ENCODE measurements at places on chromosomes 3 and 15. TPM values are rescaled to one million over a fixed set of nuclear protein-coding genes. Genes with fewer than 3 reads are reported as not detected.

GRCh38 chr3:13174011-13174802, 101.0 kb upstream of the IQSEC1 start:
- H3K27me3 ChIP-seq, result no peaks in the 10 kb centered on the region
- no peak for DNase-seq
- H3K4me1 ChIP-seq, result no peaks in the 10 kb centered on the region
- H3K36me3 ChIP-seq, result no peaks in the 10 kb centered on the region
- no peak overlapping the region for H3K4me3 ChIP-seq

- no peak overlapping the region for H3K4me3 ChIP-seq
- no peaks in the 10 kb centered on the region for H3K36me3 ChIP-seq
- no peaks in the 10 kb centered on the region for H3K27me3 ChIP-seq
- DNase-seq, result no peak
- H3K27ac ChIP-seq, result no peak overlapping the region
These were observed 35.1 kb downstream of the LYZL4 start for GRCh38 chr3:42375121-42375800.

DNA sequence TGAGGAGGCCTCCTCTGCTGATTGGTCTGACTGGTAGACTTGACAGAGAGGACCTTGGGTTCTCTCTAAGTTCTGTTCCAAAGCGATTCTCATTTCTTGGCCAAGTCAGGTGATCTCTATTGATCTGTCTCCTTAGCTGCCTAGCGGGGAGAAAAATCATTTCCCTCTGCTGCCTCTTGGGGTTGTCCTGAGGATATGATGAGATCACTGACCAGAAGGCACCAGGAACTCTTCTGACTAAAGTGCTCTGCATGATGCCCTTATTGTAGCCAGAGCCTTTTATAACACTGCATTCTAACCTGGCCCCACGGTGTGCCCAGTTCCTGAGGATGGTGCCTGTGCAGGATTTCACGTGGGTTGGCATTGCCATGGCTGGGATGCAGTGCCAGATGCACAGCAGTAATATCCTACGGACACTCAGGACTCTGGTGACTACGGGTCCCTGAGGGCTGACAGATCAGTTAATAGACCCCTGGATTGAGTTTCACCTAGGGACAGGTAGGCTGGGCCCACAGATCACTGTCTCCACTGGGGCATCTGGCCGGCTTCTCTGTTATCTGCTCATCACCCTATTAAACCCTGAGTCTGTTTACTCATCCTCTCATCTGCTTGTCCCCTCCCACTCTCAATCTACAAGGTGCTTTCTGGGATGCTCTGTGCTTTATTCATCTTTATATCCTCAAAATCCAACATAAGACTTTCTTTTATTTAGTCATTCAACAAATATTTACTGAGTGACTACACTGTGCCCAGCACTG, 3.9 kb upstream of the HEG1 start:
- peaks cover 54% of the 10 kb centered on the region for H3K27me3 ChIP-seq
- H3K36me3 ChIP-seq, result no peaks in the 10 kb centered on the region
- no peak overlapping the region for H3K4me3 ChIP-seq

Gene C3orf20
- total RNA-seq, result not detected
